ENCODE measurements at places on chromosomes 1 and 21. TPM values are rescaled to one million over a fixed set of nuclear protein-coding genes. Genes with fewer than 3 reads are reported as not detected.

GRCh38 chr1:210441028-210441427 lies 112.3 kb downstream of the HHAT start:
- no peak for DNase-seq
- no peaks in the 10 kb centered on the region for H3K27me3 ChIP-seq
- H3K27ac ChIP-seq = no peak overlapping the region
- H3K4me3 ChIP-seq = no peak overlapping the region
- H3K36me3 ChIP-seq = no peaks in the 10 kb centered on the region

GRCh38 chr1:235264327-235264726 lies 63.7 kb downstream of the ARID4B start:
- H3K4me1 ChIP-seq = peaks cover 81% of the 10 kb centered on the region
- no peaks in the 10 kb centered on the region for H3K27me3 ChIP-seq
- DNase-seq = no peak
- no peak overlapping the region for H3K27ac ChIP-seq

LCE1B gene
- total RNA-seq = not detected

- DNase-seq = no peak
- no peaks in the 10 kb centered on the region for H3K27me3 ChIP-seq
- no peak overlapping the region for H3K4me3 ChIP-seq
Measured at GRCh38 chr1:154151311-154151710, 3.6 kb downstream of the NUP210L start.
